ENCODE measurements at places on chromosomes 1 and 21. TPM values are rescaled to one million over a fixed set of nuclear protein-coding genes. Genes with fewer than 3 reads are reported as not detected.

PLA2G5 gene
- total RNA-seq = not detected

RIMS3 gene
- total RNA-seq = 126 TPM

OR6K2 gene
- not detected for total RNA-seq

HTR6 gene
- not detected for total RNA-seq

PSMB4 gene
- 234 TPM for total RNA-seq

TMEM234 gene
- 21.8 TPM for total RNA-seq

C1orf210 gene
- total RNA-seq = not detected

PCP4L1 gene
- total RNA-seq = 1.1 TPM

S100A12 gene
- total RNA-seq = not detected

CHIA gene
- not detected for total RNA-seq

All from glutamatergic neuron (in vitro differentiated cells).